MM.1S (cell line): ENCODE measurements at places on chromosomes 5 and 9.

- no peak for DNase-seq
Measured at GRCh38 chr5:168683247-168683926, 104.2 kb upstream of the PANK3 start.

DNA sequence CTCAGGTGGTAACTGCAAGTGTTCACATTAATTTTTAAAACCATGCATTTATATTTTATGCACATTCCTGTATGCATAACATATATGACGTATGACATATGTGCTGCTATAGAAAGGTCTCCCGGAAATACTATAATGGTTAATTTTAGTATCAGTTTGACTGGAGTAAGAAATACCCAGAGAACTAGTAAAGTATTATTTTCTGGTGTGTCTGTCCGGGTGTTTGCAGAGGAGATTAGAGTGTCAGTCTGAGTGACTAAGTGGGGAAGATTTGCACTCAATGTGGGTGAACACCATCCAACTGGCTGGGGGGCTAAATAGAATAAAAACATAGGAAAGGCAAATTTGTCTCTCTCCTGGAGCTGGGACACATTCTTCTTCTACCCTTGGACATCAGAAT is 26.9 kb downstream of the UIMC1 start:
- no peak for DNase-seq

GRCh38 chr5:141492168-141492885 is 3.4 kb downstream of the PCDHGC5 start:
- no peak for DNase-seq

DNA sequence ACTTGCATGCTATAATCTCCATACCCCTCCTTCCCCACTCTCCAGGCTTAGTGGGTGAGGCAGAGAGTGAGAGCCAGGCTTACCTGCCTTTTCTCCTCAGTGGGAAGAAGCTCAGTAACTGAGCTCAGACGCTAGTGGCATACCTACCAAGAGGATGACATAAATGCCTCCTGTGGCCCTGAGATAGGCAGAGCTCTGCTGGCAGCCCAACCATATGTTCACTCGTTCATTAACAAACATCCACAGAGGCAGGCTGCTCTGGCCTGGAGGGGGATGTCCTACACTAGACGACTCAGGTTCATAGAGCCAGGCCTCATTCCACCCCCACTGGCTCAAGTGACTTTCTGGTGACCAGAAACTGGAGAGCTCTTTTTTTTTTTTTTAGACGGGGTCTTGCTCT is 81.3 kb downstream of the THBS4 start:
- no peak for DNase-seq

DNA sequence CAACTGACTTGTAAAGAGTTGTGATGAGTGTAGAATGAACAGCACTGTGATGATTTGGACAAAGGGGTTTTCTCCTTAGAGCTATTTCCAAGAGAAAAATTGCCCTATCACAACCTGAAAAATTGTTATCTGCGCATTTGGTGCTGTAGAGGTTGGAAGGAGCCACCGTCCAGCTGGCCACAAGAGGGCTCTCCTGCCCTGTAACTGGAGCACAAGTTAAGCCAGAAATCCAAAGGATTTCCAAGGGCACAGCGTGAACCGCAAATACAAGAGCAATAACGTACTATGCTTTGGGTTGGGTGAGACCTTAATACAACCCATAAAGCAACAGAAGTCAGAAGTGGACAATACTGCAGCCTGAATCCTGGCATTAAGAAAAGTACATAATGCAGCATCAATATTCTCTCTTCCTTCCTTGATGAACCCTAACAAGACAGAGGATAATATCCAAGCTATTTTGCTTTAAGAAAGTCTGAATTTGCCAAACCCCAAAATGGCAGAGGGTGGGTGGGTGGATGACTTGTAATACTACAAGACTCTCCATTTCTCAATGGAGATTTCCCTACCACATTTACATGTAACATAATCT is 56.8 kb upstream of the SMIM32 start:
- peak; percentile 49 for DNase-seq

DNA sequence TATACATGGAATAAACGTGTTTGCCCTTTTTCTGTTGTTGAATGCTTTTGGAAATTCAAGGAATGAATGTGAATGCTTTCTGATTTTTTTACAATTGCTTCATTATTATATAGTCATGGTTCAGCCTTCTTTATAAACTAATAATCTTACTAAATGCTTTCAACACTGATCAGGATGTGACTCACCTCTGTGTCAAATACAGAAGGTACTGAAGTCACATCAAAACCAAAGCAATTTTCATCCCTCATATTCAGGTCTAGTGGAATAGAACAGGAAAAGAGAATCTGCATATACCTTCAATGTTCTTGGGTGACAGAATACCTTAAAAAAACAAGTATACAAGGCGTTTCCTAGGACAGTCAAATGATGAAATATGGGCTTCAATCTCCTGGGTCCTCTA is 170.7 kb downstream of the PDE4D start:
- DNase-seq, result no peak

DNA sequence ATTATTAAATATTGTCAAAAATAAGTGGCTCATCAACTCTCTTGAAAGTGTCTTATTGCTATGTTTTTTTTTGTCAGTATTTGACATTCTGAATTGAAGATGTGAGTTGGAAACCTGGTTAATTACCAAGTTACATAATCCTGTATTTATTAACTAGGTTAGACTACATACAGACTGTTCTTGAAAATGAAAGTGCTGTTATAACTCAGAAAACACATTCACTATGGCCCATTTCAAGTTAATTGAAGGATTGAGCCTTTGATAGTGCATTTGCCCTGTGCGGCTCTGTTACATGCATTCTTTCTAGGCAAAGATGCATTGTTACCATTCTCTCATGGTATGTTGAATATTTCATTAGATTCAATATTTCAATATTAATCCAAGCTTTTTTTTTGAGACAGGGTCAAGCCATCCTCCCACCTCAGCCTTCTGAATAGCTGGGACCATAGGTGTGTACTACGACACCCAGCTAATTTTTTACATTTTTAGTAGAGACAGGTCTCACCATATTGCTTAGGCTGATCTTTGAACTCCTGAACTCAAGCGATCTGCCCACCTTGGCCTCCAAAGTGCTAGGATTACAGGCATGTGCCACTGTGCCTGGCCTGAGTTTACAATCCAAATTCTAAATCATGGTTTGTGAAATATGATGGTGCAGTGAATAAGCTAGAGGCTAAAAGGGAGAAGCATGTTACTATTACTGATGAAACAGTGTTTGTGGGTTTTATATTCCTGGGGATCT is 10.0 kb downstream of the CTNNA1 start:
- DNase-seq, result no peak

DNA sequence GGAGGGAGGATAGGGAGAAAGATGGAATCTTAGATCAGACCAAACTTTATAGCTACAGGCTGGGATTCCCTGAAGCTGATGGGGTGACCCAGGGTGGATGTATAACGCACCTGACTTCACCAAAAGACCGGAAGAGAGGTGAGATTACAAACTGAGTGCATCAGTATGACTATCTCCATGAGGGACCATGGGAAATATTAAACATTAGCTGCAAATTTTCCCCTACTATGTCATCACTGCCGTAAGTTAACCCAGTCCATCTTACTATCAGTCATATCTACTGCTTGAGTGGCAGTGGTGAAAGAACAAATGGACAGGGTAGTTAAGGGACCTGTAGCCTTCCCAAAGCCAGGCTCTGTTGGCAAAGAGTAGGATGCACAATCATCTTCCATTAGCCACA is 368.3 kb downstream of the EFNA5 start:
- no peak for DNase-seq

GRCh38 chr9:660227-660626 is 181.3 kb upstream of the DMRT1 start:
- DNase-seq, result no peak

DNA sequence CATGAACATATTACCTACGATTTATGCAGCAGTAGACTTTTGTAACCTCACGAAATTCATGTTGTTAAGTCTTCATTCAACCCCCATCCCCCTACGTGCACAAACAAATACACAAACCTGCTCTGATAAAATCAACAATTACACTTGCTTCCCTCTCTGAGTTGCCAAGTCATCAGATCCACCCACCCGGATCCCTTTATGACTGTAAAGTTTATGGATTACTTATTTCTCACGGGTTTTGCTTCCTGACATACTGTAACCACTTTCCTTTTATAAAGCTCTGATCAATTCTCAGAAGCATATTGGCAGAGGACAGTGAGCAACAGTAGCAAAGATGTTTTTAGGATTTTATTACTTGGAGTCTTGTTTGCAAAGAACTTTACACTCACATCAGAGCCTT is 70.5 kb downstream of the MLLT3 start:
- no peak for DNase-seq

DNA sequence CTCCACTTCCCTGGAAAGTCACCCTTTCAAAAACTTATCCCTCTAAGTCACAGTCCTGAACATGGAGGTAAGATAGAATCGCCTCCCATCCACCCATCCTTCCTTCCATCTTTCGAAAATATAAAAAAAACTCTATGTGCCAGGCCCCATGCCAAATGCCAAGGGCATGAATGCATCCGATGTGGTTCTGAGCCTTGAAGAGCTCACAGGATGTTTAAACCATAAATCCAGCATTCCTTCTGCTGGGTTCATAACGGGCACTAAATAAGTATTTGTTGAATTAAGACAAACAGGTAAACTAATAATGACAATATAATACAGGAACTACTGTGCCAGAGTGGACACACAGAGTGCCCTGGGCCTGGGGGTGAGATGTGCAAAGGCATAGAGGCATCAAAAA is 147.3 kb downstream of the TTLL11 start:
- no peak for DNase-seq

DNA sequence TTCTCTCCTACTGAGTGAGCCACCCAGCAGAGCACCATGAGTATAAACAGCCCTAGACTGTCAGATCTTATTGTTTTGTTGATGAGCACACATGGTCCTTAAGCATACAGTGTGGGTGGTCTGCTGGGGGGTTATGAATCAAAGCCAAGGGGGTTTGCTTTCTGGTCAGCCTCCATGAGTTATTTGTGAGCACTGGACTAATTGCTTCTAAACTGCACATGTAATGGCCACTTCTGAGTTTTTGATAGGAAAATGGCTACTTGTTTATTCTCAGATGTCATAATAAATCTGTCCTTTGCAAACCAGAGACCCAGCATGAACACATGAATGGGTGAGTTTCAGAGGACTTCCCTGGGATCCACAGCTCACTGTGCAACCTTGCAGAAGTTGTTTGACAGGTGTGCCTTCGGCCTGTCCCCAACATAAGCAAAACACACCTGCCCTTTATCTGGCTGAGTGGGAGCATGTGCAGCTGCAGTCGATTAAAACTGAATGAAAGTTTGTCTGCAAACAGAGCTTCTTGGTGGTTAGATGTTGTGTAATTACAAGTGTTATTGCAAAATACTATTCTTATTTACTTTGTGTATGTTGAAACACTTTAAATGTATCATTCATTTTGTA is 35.9 kb downstream of the MAMDC2 start:
- DNase-seq, result peak; percentile 12

DNA sequence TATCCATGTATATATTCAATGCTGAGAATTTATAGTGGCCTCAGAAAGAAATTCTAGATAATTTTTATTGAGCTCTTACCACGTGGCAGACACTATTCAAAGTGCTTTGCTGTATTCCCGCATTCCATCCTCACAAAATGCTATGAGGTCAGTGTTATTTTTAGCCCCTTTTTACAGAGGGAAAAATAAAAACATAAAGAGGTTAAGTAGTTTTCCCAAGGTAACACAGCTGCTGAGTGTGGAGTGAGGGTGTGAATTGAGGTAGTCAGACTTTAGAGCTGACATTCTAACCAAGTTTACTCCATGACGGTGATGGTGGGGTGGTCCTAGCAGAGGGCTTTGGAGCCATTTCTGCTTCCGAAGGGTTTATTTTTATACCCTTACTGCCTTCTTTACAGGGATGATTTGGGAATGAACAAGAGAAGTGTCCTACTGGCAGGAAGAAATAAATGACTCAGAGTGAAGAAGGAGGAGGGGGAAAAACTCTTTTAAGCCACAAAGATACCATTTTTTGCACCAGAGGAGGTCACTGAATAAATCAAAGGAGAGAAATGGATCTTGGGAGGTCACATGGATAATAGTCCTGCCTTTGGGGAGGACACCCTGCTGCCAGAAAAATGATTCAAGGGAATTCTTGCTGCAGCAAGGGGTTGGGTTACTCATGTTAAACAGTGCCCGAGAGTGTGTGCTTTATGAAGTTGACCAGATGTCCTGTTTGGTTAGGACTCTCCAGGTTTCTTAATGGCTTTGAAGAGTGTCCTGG is 76.1 kb downstream of the HMHB1 start:
- DNase-seq, result no peak

DNA sequence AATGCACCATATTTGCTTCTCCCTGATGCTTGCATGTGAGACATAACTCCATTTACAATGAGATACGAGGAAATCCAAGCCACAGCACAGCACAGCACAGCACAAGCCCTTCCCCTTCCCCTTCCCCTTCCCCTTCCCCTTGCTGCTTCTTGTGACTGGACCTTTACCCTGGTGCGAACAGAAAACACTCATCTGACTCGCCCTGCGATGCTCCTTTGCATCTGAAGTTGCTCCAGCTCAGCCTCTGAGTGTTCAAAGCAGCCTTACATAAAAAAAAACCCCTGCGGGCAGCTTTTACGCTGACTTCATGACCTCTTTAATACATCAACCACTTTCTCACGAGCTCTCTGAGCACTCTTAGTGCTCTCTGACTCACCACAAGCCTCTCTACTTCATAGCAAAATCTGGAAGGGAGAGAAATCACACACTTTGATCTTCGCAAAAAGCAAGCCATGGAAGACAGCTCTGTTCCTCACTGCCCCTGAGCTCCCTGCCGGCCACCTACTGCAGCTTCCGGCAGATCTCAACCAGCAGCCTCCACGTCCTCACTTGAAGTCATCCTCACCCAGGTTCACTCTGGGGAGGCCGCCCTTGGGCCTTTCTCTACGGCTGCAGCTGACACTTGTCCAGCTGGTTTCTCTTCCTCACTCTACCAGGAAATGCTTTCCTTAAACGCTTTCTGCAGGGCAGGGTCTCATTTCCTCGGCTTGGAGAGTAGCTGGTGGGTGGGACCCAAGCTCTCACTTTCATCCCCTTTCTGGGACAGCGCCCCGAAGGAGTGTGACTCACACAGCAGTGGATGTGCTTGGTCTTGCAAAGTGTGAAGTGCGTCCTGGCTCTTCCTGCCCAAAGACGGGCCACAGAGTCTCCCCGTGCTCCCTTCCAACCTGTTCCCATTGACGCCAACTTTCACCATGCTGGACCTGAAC is 5.3 kb downstream of the SLC34A1 start:
- DNase-seq, result no peak

- no peak for DNase-seq
Measured at GRCh38 chr5:93226202-93226735, 354.8 kb downstream of the NR2F1-AS1 start.

DNA sequence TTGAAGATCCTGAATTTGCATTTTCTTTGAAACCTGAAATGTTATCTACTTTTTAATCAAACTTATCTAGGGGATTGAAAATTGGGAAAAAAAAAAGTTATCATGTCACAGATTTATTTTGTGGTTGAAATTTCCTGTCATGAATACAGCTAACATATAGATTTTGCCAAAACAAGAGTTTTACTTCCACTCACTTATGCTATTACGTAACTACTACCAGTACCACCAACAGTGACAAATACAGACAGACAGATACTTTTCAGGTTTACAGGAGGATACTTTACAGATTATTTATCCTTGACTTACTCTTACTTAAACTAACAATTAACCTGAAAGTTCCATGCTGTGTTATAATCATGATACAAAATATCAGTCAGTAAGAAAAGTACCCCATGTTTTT is 6.8 kb upstream of the MRPS30 start:
- no peak for DNase-seq
